ENCODE measurements at places on chromosomes 11 and 22. TPM values are rescaled to one million over a fixed set of nuclear protein-coding genes. Genes with fewer than 3 reads are reported as not detected.

The SLC2A11 gene
- 6.8 TPM for total RNA-seq

The DERL3 gene
- 0.26 TPM for total RNA-seq

The OR52E6 gene
- not detected for total RNA-seq

The TPH1 gene
- total RNA-seq = under 0.01 TPM

The SLC22A8 gene
- not detected for total RNA-seq

The CDC45 gene
- total RNA-seq = 0.26 TPM

The C22orf39 gene
- total RNA-seq = 25.3 TPM

The APOA4 gene
- not detected for total RNA-seq

The ZC3H12C gene
- 3.3 TPM for total RNA-seq

The MUC5B gene
- total RNA-seq = not detected

The CRYBB3 gene
- total RNA-seq = not detected

The BAD gene
- 74.2 TPM for total RNA-seq

The APOBEC3F gene
- total RNA-seq = 0.79 TPM

The NXPE4 gene
- not detected for total RNA-seq

The CTSD gene
- total RNA-seq = 214 TPM

The UCP3 gene
- 0.26 TPM for total RNA-seq

The UNC93B1 gene
- total RNA-seq = 26.4 TPM

The FAM180B gene
- not detected for total RNA-seq

The ART1 gene
- total RNA-seq = not detected

The CEP126 gene
- total RNA-seq = 2.6 TPM

The CELSR1 gene
- 39.0 TPM for total RNA-seq

The RASGRP2 gene
- total RNA-seq = not detected

The NCAM1 gene
- total RNA-seq = under 0.01 TPM

The OR52N1 gene
- total RNA-seq = not detected

The CYB5R3 gene
- 9.0 TPM for total RNA-seq

The MN1 gene
- 1.3 TPM for total RNA-seq

The PHF21A gene
- total RNA-seq = 6.1 TPM

The MYOD1 gene
- total RNA-seq = not detected

The RASD2 gene
- total RNA-seq = 0.13 TPM

The CNGA4 gene
- total RNA-seq = not detected

The KRTAP5-7 gene
- not detected for total RNA-seq

The OTOG gene
- not detected for total RNA-seq

The OR5P2 gene
- not detected for total RNA-seq

The EIF4ENIF1 gene
- total RNA-seq = 5.3 TPM

The YAP1 gene
- 151 TPM for total RNA-seq

The BEST1 gene
- 3.7 TPM for total RNA-seq

The SAA4 gene
- not detected for total RNA-seq

The TFIP11 gene
- 30.9 TPM for total RNA-seq

The ACCSL gene
- not detected for total RNA-seq

The WBP2NL gene
- total RNA-seq = 0.77 TPM

The MAJIN gene
- not detected for total RNA-seq

The ZDHHC5 gene
- total RNA-seq = 30.3 TPM

The ACTN3 gene
- total RNA-seq = not detected

The GTSE1 gene
- 0.13 TPM for total RNA-seq

The TEX12 gene
- not detected for total RNA-seq

The PKP3 gene
- total RNA-seq = 328 TPM

The KCNK7 gene
- total RNA-seq = 4.1 TPM

The TSPAN18 gene
- total RNA-seq = not detected

The LIF gene
- under 0.01 TPM for total RNA-seq

The KCNJ1 gene
- total RNA-seq = not detected

The ANKK1 gene
- 0.26 TPM for total RNA-seq

The PRAME gene
- not detected for total RNA-seq

The POTEH gene
- not detected for total RNA-seq

The TTC28 gene
- total RNA-seq = 1.3 TPM

The KCTD21 gene
- total RNA-seq = 5.6 TPM
